ENCODE measurements at places on chromosomes 1 and 21.

DNA sequence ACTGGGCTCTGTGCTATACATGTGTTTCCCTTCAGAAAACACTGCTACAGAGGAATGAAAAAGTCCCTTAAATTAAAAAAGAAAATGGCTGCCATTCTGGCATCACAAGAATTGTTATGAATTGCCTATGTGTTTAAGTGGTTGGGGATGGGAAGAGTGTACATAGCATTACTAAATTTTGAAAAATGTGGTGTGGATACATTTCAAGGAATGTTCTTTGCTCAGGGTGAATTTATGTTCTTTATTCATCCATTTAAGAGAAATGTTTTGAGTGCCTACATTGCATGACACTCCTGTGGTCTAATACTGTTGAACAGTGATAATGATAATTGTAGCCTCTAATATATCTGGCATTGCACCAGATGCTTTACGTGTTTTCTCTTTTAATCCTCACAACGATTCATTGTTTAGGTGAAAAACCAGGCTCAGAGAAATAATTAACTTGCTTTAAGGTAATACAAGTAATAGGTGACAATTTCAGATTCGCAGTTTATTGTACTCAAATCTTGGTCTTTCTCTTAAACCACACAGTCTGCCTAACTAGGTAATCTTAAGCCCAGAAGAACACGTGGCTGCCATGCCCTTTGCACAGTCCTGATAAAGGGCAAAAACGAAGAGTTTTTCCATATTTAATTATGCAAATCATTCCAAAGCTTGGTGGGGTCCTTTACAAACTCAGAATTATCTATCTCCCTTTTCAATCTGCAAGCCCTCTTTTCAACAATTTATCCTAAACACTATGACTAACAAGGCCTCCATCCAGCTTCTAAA lies 31.5 kb downstream of the DPT start:
- DNase-seq = no peak

DNA sequence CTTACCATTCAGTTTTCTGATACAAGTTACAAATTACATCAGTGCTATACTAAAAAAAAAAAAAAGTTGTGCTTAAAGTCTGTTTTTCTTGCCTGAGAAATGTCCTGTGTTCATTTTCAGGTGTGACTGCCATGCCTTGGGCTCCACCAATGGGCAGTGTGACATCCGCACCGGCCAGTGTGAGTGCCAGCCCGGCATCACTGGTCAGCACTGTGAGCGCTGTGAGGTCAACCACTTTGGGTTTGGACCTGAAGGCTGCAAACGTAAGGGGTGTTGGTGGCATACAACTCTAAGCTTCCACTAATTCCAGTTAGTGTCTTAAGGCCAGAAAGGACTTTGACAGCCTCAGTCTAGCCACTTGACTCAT lies 60.1 kb upstream of the LAMC2 start:
- no peak for DNase-seq

DNA sequence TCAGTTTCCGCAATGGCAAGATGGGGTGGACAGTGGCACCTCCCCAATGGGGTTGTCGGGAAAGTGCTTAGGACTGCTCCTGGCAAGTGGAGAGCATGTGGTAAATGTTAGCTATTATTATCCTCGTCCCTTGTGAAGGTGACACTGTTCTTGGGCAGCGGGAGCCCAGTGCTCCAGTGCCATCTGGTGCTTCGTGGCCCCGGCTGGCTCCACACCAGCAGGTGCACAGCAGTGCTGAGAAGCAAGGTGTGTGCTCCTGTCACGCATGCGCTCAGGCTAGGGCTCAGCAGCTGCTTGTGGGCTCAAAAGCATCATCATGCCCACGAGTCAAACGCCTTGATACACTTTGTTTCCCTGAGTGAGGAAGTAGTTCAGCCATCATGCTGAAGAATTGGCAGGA lies 24.9 kb upstream of the KCNC4 start:
- no peak for DNase-seq

- DNase-seq = no peak
Observed at GRCh38 chr1:30888391-30888790, 20.2 kb downstream of the SDC3 start.

- DNase-seq = no peak
Observed at GRCh38 chr1:52225174-52225573, 83.3 kb downstream of the ZFYVE9 start.

GRCh38 chr1:205441318-205441633 lies 14.6 kb downstream of the BLACAT1 start:
- no peak for DNase-seq

DNA sequence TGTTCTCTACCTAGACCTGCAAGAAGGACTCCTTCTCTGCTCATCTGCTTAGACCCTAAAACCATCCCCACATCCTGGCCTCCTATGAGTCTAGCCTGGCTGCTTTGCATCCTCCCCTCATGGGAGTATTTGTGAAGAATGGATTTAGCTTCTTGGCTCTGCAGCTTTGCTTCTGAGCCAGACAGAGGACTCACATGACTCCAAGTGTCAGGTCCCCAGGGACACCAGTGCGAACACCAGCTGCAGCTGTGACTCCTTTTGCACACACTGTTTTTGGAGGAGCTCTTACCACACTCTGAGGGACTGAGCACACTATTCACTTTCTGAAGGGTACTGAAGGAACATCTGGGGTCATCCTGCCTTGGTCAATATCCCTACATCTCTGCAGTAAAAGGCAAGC lies 131.8 kb upstream of the SGIP1 start:
- no peak for DNase-seq

DNA sequence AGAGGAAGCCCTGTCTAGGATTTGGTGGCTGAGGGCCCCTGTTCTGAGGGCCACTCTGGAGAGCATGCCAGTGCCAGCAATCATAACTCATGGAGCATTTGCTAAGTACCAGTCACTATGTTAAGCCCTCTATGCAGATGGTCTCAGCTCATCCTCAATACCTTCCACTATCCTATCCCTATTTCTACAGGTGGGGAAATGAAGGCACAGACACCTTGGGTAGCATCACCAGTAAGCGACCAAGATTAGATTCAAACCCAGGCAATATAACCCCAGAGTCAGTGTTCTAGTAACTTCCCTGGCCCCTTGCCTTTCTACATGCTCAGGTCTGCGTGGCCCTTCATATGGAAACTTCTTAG lies 7.9 kb upstream of the NBPF1 start:
- DNase-seq = no peak

Data from activated CD4-positive, alpha-beta T cell treated with anti-CD3 and anti-CD28 coated beads, Interleukin-2, amount 10 ng/mL, durations not matched to agents 7 days and 5 days (primary cell).